Lung (tissue), 17 donors: ENCODE measurements at places on chromosomes 1 and 21. TPM values are rescaled to one million over a fixed set of nuclear protein-coding genes. Genes with fewer than 3 reads are reported as not detected.
A peak's percentile ranks its signal among the peaks of the same experiment; 100 is the strongest.

DNA sequence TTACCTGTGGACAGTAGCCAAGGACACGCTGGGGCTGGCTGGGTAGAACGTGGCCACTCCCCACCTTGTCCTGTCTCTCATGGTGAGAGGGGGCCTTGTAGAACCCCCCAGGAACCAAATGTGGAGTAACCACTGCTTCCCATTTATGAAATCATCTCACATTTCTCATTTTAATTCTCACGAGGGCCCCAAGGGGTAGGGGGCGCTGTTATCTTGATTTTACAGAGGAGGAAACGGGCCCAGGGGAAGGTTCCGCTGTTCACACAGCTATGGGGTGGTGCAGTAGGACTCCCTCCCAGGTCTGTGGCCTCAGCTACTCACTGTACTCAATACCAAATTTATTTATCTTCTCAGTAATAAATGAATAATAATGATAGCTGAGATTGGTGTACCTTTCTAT, 5.5 kb downstream of the SMPDL3B start:
- H3K4me3 ChIP-seq: no peak overlapping the region
- no peaks in the 10 kb centered on the region for H3K36me3 ChIP-seq
- DNase-seq: no peak
- no peaks in the 10 kb centered on the region for H3K27me3 ChIP-seq
- H3K27ac ChIP-seq: no peak overlapping the region

DNA sequence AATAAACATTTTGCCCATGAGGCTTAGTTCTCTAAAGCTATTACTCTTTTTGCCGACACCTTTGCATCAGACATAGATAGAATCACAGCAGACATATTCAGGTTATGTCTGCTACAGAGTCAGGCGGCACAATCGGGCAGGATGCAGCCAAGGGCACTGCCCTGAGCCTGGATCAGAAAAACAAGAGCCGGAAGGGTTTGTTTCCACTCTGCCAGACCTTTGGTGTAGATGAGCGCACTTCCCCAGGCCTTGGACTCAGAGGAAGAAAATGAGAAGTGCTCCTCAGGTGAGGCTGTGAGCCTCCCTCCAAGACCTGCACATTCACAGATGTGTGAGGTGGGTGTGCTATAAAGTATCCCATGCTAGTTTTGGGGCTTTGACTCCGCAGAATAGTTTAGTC, 43.7 kb downstream of the GNG12 start:
- H3K27me3 ChIP-seq: no peaks in the 10 kb centered on the region
- H3K4me3 ChIP-seq: no peak overlapping the region
- H3K27ac ChIP-seq: no peak overlapping the region

DNA sequence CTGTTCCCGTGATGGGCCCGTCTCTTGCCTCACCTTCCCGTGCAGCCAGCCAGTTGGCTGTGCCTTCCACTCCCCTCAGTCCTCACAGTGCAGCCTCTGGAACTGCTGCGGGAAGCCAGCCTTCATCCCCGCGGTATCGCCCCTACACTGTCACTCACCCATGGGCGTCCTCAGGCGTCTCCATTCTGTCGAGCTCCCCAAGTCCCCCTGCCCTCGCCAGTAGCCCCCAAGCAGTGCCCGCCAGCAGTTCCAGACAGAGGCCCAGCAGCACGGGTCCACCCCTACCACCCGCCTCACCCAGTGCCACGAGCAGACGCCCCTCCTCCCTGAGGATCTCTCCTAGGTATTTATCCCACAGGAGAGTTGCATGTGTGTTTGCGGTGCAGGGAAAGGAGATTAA, 73.5 kb downstream of the UBE4B start:
- H3K4me3 ChIP-seq: no peak overlapping the region
- no peaks in the 10 kb centered on the region for H3K4me1 ChIP-seq
- no peak for DNase-seq
- no peaks in the 10 kb centered on the region for H3K27me3 ChIP-seq

OR2AJ1 gene
- not detected for total RNA-seq

MRPL20 gene
- total RNA-seq: 115 TPM

SLC44A5 gene
- total RNA-seq: 1.6 TPM

DNA sequence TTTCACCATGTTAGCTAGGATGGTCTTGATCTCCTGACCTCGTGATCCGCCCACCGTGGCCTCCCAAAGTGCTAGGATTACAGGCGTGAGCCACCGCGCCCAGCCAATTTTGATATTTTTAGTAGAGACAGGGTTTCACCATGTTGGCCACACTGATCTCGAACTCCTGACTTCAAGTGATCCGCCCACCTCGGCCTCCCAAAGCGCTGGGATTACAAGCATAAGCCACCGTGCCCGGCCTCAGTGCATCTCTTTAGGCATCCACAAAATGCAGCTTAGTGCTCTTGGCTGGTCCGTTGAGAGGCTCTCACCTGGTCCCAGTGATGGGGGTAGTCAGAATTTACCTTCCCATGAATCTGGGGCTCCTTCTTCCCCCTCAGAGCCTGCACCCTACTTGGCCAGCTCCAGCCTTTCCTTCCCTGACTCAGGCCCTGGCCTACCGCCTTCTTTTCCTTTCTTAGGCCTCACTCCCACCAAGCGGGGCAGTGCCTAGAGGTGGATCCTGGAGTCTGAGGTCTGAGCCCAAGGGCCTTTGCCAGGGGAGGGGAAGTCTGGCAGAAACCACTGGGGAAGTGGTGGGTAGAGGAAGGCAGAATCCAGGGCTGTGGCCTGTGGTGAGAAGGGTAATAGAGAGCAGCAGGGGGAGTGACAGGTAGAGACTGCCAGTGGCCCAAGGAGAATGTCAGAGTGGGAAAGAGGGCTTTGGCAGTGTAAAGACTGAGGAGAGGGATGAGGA, 3.7 kb downstream of the LENEP start:
- no peak overlapping the region for H3K4me3 ChIP-seq
- peaks cover 5% of the 10 kb centered on the region for H3K4me1 ChIP-seq
- no peak overlapping the region for H3K27ac ChIP-seq
- no peaks in the 10 kb centered on the region for H3K27me3 ChIP-seq
- H3K36me3 ChIP-seq: no peaks in the 10 kb centered on the region

FCN3 gene
- 611 TPM for total RNA-seq

TBCE gene
- 20.6 TPM for total RNA-seq

DNA sequence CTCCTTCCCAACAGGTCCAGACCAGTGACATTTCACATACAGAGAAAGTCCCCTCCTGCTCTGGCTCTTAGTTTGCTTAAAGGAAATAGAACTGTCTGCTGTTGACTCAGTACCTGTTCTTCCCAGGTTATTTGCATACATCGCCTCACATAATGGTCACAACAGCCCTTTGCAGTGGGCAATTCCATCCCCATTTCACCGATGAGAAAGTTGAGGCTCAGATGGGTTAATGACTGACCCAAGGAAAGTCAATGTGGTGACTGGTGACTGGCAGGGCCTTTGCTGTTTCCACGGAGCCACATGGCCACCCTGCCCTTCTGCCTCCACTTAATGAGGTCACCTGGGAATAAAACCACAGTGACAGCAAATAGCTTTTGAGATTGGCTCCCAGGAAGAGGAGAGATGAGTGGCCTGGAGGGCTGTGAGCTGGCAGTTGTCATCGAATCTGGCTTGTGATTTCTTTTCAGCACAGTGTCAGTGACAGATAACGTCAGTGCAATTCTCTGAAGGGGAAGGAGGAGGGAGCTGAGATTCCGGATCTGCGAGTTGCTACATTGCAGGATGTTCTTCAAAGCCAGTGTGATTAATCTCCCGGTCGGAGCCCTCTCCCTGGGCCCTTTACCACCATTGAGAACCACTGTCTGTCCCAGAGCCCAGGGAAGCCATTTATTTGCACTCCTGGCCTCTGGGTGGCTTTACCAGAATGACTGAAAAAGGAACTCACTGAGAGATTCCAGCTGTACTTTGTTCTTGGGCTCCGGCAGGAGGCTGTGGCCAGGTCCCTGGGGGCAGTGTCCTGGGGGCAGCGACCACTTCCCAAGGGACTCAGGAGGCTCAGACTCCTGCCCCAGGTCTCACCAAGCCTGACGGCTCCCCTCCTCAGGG, 117.2 kb downstream of the CNIH3 start:
- H3K36me3 ChIP-seq: no peaks in the 10 kb centered on the region
- peak; percentile 18 for DNase-seq
- H3K4me1 ChIP-seq: peaks cover 8% of the 10 kb centered on the region
- H3K4me3 ChIP-seq: no peak overlapping the region

DNA sequence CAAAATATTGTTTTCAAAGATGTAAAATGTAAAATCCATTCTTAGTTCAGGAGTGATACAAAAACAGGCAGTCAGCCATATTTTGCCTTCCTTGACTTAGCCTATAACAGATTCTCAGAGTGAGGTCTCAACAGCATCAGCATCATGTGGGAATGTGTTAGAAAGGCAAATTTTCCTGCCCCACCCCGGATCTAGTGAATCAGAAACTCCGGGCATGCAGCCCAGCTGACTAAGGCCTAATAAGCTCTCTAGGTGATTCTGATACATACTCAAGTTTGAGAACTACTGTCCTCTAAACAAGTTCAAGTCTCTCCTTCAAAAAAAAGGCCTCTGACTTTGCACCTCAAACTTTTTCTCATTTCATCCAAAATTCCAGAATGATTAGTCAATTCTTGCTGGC, 46.9 kb upstream of the PRRC2C start:
- no peaks in the 10 kb centered on the region for H3K36me3 ChIP-seq
- H3K27me3 ChIP-seq: no peaks in the 10 kb centered on the region
- no peak overlapping the region for H3K27ac ChIP-seq

RIMS3 gene
- total RNA-seq: 1.7 TPM

DNA sequence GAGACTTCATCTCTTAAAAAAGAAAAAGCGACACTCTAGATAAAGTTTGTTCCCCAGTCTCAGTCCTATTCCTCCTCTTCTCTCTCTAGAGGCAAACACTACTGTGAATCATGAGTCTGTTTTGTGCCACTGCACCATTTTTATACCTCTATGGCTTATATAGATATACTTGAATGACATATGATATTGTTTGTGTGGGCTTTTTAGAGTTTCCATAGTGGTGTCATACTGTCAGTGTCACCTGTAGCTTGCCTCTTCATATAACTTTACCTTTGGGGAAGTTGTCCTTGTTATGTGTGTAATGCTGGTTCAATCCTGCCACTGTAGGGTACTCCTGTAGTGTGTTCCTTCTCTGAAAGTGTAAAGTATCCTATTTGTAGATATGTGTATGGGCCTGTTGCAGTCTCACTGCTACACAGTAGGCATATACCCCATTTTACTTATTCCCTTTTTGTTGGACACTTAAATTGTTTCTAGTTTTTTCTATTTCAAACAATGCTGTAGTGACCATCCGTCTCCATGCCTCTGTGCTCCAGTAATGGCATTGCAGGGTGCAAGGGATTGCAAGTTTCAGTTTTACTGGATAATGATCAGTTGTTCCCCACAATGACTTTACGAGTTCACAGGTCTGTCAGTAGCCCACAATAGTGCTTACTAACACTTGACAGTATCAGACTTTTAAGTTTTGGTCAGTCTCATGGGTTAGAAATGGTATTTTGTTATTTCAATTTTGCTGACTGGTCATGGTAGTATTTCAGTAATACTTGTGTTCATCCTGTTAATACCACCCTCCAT, 2.7 kb downstream of the PRMT2 start:
- peaks cover 1% of the 10 kb centered on the region for H3K4me1 ChIP-seq
- no peak overlapping the region for H3K27ac ChIP-seq
- no peak overlapping the region for H3K4me3 ChIP-seq
- peaks cover 10% of the 10 kb centered on the region for H3K36me3 ChIP-seq
- DNase-seq: no peak
- no peaks in the 10 kb centered on the region for H3K27me3 ChIP-seq

VWA5B1 gene
- total RNA-seq: 0.31 TPM
